ENCODE measurements at places on chromosomes 16 and 17.

DNA sequence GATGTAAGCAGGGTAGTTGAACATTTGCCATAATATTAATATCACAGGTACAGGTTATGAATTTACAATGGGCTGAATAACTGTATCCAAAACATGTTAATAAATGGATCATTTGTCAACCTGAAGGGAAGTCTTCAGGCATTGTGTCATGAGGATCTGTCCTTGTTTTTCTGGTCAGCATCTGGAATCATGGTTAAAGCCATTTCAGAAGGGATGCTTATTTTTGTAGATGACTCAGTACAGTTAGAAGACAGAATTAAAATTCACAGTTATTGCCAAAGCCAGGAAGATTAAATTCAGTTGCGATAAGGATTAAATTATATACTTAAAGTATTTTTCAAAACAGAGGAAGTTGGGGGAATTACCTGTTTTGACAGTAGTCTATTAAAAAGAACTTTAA, 8.0 kb downstream of the PSMD11 start:
- no peak for DNase-seq

- no peak for DNase-seq
These were observed 581.5 kb upstream of the RBFOX1 start for GRCh38 chr16:6751191-6751590.

- no peak for DNase-seq
These were observed 803 bp downstream of the APOBR start for GRCh38 chr16:28495098-28495793.

GRCh38 chr16:72013389-72013788, 4.8 kb downstream of the DHODH start:
- DNase-seq = no peak

DNA sequence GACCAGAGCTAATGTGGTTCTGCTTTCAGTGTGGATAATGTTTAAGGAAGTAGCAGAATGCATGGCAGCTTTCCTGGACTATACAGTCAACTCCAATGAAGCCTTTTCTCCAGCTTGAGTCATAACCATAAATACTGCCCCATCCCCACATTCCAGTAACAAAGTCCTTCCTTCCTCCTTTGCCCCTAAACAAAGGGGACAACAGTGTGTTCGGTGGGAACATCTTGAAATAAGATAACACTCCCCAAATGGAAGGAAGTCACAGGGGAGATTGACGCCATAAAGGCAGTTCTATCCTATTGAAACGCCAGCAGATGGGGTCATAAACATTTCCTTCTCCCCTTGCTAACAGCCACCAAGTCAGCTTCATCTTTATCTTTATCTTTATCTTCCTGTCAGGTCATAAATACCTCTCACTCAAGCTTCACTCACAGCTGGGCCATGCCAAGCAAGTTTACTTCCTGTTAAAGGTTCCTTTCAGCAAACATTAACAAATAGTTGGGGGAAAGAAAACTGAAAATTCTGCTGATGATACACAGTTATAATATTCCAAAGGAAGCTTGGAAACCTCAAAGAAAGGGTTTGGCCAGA, 136.7 kb downstream of the SNX11 start:
- DNase-seq = no peak

GRCh38 chr17:42233994-42234393, 39.7 kb upstream of the GHDC start:
- DNase-seq = no peak

DNA sequence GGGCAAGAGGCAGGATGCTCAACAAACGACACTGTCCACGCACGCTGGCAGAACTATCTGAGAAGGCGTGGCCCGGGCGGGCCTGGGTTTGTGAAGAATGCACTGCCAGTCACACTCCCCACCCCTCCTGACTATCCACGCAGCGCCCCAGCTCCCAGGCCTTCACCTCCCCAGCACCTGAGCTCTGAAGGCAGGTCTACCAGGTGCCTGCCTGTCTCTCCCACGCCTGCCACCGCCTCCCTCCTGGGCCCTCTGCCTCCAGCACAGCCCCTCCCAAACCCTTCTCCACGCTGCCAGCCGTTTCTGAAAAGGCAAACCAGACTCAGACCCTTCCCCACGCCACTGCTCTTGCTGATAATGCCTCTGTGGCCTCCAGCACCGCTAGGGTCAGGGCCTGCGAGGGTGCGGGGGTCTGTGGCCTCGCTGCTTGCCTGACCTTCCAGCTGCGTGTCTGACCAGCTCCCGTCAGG, 11.6 kb downstream of the MYBBP1A start:
- DNase-seq = no peak

Measured in stimulated activated CD8-positive, alpha-beta memory T cell treated with anti-CD3 and anti-CD28 coated beads, Interleukin-15, amount 100 ng/mL, for 1 hour (primary cell).